ENCODE measurements at places on chromosomes 7 and 10.

GRCh38 chr7:4883033-4883371 is 514 bp downstream of the RADIL start:
- no peak for DNase-seq

DNA sequence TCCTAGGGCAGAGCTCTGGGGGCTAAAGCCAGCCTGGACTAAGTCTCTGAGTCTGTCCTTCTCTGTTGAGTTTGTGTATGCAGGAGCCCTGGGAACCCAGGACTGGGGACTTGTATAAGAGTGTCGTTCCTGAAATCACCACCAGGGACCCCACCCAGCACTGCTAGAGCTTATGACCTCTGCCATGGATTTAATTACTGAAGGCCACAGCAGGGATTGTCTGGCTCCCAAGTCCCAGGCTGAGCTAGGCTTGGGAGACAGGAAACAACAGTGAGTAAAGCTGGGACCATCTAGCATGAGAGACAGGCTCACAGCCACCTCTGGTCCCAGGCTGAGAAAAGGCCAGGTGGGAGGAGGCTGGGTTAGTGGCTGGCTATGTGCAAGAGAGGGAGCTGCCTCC is 1.4 kb upstream of the TSPAN15 start:
- no peak for DNase-seq

- DNase-seq, result peak; percentile 66
These were observed 7.6 kb upstream of the ORAI2 start for GRCh38 chr7:102425639-102426267.

DNA sequence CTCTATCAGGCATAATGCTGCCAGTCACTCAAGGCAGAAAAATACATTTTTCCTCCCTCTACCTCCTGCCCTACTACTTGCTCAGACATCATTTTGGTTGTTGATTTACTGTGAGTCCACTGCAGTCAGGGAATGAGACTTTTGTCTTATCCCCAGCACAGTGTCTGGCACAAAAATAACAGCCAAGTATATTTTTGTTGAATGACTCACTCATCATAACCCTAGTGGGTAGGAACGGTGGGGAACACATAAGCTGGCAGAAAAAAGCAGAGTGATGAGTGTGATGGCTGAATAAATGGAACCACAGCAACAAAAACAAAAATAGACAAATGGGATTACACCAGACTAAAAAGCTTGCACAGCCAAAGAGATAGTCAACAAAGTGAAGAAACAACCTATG is 65.8 kb upstream of the LAMB4 start:
- DNase-seq, result no peak

GRCh38 chr10:62778125-62778524 is 26.4 kb upstream of the ADO start:
- no peak for DNase-seq

DNA sequence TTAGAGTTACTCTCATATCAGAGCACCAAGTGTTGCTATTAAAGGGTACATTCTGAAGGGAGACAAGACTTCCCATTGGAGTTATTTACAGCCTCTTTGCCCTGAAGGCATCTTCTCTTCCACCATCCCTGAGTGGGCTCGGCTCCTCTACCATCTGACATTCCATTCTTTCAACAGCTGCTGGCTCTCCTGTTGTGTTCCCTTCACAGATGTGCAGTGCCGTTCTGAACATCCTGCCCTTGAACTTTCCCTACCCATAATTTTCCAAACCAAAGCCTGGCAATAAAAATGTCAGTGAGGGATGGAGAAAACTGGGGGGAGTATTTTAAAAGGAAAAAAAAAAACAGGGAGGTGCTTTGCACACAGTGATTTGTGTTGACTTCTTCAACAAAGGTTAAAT is 392.9 kb downstream of the KCNMA1 start:
- no peak for DNase-seq
